ENCODE measurements at places on chromosomes 5 and 9. TPM values are rescaled to one million over a fixed set of nuclear protein-coding genes. Genes with fewer than 3 reads are reported as not detected.

- DNase-seq, result no peak
- no peak overlapping the region for H3K4me3 ChIP-seq
- no peak overlapping the region for H3K27ac ChIP-seq
These were observed 120.5 kb downstream of the NFIB start for GRCh38 chr9:14193328-14193990.

- peaks cover 4% of the 10 kb centered on the region for H3K36me3 ChIP-seq
- peaks cover 25% of the 10 kb centered on the region for H3K4me1 ChIP-seq
These were observed 70.5 kb downstream of the FOCAD start for GRCh38 chr9:20754556-20754955.

DNA sequence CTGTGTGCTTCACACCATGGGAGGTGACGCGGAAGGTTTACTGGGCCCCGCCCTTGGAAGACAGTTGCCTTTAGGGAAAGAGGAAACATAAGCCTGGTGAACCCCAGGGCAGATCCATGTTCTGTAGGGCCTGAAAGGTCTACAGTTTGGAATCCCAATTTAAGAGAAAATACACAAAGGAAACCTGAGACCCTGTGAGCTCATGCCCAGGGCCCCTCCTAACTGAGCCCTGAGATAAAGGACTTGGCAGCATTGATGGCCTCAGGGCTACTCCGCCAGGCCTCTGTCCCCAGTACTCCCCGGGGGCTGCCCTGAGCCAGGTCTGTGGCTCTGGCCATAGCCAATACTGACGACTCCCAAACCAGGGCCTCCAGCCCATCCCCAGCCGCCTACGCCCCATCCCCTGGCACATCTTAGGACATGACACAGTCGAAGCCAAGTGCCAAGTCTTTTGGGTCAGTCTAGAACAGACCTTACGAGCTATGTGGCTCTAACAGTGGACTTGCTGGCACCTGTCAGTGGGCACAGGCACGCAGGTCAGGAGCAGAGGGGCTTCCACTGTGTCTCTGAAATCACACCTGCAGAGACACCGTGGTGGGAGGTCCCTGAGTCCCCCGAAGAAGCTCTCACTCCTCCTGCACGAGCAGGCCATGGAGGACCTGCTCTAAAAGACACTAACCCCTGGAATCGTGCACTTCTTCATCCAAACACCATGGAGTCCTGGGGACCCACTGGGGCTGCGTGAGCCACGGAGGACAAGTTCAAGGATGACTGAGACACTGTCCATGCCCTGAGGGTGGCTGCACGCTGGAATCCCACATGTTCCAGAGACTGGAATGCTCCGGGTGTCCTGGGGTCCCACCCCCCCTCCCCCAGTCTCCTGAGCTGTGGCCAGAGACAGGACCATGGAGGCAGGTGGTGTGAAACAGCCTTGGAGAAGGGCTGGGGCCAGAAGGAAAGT lies 40.3 kb upstream of the BARHL1 start:
- no peaks in the 10 kb centered on the region for H3K36me3 ChIP-seq
- peaks cover 29% of the 10 kb centered on the region for H3K27me3 ChIP-seq
- no peak overlapping the region for H3K4me3 ChIP-seq
- DNase-seq, result no peak
- no peaks in the 10 kb centered on the region for H3K4me1 ChIP-seq
- H3K27ac ChIP-seq, result no peak overlapping the region

DNA sequence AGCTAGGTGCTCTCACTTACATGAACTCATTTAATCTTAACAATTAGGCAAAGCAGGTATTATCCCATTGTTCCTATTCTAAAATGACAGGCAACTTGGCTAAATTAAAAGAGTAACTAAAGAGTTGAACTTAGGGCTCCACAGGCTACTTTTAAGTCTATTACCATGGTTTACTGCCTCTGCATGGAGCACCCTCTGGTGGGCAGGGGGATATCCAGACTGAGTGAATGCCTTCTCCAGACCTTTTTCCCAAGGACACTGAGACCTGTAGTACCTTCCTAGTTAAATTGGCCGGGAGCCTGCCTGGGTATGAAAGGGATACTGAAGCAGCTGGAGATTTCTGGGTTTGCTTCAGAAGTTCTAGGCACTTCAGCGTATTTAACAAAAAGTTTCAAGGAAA lies 238.1 kb downstream of the ELAVL2 start:
- no peak for DNase-seq
- no peaks in the 10 kb centered on the region for H3K27me3 ChIP-seq
- H3K4me1 ChIP-seq, result peaks cover 16% of the 10 kb centered on the region
- H3K36me3 ChIP-seq, result no peaks in the 10 kb centered on the region
- H3K27ac ChIP-seq, result no peak overlapping the region
- no peak overlapping the region for H3K4me3 ChIP-seq

- DNase-seq, result no peak
- no peaks in the 10 kb centered on the region for H3K27me3 ChIP-seq
- H3K27ac ChIP-seq, result no peak overlapping the region
- no peak overlapping the region for H3K4me3 ChIP-seq
- H3K4me1 ChIP-seq, result no peaks in the 10 kb centered on the region
These were observed 2.3 kb downstream of the BRD3OS start for GRCh38 chr9:134027561-134027960.

DNA sequence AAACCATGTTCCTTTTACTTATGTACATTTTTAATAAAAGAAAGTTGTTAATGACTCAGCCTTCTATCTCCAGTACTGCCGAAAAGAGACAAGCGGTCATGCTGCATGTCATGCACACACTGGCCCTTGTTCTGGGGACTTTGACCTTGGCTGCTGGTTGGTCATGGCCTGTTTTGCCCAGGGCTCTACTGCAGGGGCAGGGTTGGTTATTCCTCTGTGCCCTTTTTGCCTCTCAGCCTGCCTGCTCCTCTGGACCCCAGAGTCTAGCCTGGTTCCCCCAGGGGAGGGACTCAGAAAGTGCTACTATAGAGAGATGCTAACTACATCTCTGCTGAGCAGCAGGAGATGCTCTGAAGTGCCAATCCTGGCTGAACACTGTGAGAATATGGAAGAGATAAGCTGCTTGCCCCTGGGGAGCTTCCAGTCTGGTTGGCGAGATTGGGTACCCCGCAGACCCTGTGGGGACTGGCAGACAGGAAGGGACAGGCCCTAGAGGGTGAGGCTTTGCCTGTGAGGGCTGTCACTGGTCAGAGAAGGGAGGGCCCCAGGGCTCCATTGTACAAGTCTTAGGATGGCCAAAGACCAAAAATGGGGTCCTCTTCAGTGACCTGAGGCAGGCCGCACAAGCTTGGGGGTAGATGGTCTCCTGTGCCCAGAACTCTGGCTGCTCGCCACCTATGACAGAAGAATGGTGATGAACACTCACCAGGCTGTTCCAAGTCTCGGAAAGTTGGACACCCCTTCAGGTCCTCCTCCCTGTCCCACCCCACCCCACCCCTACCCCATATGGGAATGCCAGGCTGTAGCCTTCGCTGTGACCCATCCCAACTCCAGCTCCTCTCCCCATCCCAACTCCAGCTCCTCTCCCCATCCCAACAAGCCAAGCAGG lies 14.3 kb downstream of the IRF1 start:
- H3K27ac ChIP-seq, result no peak overlapping the region
- no peaks in the 10 kb centered on the region for H3K4me1 ChIP-seq
- H3K27me3 ChIP-seq, result no peaks in the 10 kb centered on the region
- H3K4me3 ChIP-seq, result no peak overlapping the region

- H3K36me3 ChIP-seq, result peaks cover 80% of the 10 kb centered on the region
- H3K27me3 ChIP-seq, result no peaks in the 10 kb centered on the region
- H3K27ac ChIP-seq, result peak overlapping the region; percentile 63
- no peak overlapping the region for H3K4me3 ChIP-seq
- peaks cover 1% of the 10 kb centered on the region for H3K4me1 ChIP-seq
These were observed 6.5 kb downstream of the HIGD2A start for GRCh38 chr5:176394881-176395675.

GRCh38 chr5:97629276-97629675 lies 446.2 kb upstream of the RIOK2 start:
- no peaks in the 10 kb centered on the region for H3K36me3 ChIP-seq
- peak; percentile 7 for DNase-seq
- H3K27me3 ChIP-seq, result no peaks in the 10 kb centered on the region

GRCh38 chr5:116045821-116046220 lies 13.5 kb downstream of the ARL14EPL start:
- no peaks in the 10 kb centered on the region for H3K36me3 ChIP-seq
- no peak overlapping the region for H3K27ac ChIP-seq
- H3K27me3 ChIP-seq, result no peaks in the 10 kb centered on the region
- no peak for DNase-seq
- no peak overlapping the region for H3K4me3 ChIP-seq
- no peaks in the 10 kb centered on the region for H3K4me1 ChIP-seq

DNA sequence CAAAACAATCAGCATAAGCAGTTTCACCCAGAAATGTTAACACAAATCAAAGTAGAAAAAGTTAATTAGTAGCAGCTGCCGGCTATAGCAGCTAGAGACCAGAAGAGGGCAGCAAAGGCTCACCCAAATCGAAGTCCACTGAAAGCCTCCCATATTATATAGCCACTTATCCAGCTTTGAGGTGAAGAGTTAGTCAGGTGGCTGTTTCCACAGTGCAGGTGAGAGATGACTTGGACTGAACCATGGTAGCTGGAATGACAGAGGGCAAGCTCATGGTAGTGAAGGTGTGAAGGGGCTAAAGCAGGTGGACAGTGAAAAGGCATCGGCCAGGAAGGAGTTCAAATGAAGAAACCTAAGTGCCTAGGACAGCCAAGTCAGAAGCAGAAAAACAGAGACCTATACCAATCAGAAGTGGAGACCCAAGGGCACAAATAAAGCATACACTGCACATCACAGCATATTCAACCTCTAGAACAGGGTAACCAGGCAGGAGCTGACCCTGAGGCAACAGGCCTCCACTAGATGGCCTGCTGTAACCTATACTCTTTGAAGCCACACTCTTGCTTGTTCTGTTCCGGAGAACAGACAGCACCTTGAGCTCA lies 7.2 kb upstream of the RNF38 start:
- peaks cover 8% of the 10 kb centered on the region for H3K4me1 ChIP-seq
- no peaks in the 10 kb centered on the region for H3K27me3 ChIP-seq
- peak; percentile 61 for DNase-seq
- peaks cover 7% of the 10 kb centered on the region for H3K36me3 ChIP-seq
- H3K4me3 ChIP-seq, result no peak overlapping the region

Gene FRRS1L
- not detected for total RNA-seq

Gene SETD9
- total RNA-seq, result 10.6 TPM

Gene SETX
- total RNA-seq, result 44.6 TPM

Gene SUSD3
- not detected for total RNA-seq
